ENCODE measurements at places on chromosomes 7 and 10.
A peak's percentile ranks its signal among the peaks of the same experiment; 100 is the strongest.

DNA sequence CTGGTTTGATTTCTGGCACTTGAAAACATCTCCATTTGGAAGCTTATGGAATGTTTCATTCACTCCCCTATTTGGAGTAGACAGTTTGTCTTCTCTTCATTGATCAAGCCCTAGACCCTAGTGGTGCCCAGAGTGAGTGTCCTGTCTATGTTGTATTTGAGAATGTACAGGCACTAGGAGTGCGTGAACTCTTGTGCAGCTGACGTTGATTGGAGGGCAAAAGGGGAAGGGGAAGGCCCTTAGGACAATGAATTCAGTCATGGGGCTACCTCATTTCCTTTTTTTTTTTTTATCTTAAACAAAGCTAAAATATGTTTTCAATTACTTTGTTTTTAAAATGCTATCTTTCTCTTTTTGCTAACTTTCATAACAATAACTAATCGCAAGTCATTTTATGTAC, 66.5 kb downstream of the ADD3 start:
- no peak for DNase-seq

DNA sequence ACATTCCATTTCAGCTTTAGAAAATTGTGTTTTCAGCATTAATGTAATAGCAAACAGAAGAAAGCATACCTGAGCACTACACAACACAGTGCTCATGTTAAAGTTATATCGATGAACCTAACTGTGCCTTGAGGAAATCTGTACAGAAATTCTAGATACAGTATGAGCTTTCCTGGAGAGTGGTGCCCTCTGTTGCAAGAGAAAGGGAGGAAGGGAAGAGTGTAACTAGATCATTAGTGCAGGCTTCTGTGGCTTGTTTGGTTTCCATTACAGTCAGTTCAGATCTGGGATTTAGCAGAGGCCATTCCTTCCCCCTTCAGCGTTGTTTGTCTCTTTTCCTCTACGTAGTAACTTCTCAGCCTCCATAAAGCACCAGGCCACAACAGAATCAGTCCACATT, 139.7 kb downstream of the HTR7 start:
- no peak for DNase-seq

- no peak for DNase-seq
Measured at GRCh38 chr7:99563650-99564049, 5.2 kb downstream of the ZNF655 start.

DNA sequence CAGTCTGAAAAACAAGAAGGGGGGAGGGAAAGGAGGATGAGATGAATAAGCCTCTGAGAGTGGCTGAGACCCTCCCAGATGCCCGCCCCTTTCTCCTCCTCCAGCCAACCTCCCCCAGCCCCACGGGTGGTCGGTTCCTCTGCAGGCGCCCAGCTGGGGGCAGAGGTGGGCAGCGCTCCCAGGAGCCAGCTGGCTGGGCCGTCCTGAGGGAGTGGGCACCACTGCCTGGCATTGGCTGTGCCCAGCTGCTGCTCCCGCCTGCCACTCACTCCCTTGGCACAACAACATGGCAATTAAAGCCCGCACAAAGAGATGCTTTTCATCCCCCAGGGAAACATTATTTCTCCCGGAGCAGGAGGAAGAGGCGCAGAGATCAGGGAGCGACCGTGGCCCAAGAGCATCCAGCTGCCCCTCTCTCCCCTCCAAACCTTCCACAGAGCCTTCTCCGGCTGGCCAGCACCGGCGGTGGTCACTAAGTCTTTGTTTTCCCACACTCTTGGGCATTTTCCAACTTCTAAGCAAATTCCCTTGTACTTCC, 107.2 kb downstream of the SPDYE5 start:
- peak; percentile 65 for DNase-seq

GRCh38 chr7:1576521-1577253, 6.9 kb upstream of the PSMG3 start:
- DNase-seq = peak; percentile 92

GRCh38 chr7:90613088-90613498, 17.0 kb downstream of the CDK14 start:
- no peak for DNase-seq

- DNase-seq = no peak
Measured at GRCh38 chr10:105743343-105744056, 1102.4 kb downstream of the SORCS3 start.

DNA sequence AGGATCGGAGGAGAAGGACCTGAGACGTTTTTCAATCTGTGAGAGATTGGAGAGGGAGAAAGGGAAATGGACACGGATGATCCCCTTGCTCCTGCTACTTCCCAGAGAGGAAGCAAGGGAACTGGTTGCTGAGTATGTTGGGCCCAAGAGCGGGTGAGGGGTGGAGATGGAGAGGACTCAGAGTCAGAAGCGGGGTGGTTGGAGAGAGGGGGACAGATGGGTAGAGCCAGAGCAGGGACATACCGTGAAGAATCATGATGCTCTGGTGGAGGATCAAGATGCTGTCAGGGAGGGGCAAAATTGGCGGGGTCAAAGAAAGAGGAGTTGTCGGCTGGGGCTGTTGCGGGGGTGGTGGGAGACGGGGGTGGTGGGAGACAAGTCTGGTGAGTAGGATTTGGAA, 2.4 kb upstream of the CHST3 start:
- DNase-seq = no peak

DNA sequence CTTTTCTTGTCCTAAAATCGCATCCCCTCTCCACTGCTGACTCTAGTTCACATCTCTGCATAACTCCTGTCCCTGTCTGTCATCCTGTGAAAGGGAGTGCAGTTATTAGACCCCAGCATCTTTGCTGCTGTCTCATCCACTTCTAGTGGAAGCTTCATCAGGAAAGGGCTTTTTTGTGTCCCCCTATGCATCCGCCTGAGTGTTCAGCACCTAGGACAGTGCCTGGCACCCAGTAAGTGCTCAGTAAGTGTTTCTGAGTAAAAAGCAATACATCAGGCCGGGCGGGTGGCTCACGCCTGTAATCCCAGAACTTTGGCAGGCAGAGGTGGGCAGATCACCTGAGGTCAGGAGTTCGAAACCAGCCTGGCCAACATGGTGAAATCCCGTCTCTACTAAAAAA, 211.8 kb upstream of the FOXK1 start:
- DNase-seq = peak; percentile 53
